Left colon (tissue), 2 donors: ENCODE measurements at places on chromosomes 1 and 21. TPM values are rescaled to one million over a fixed set of nuclear protein-coding genes. Genes with fewer than 3 reads are reported as not detected.

GRCh38 chr1:10765734-10766478 lies 30.5 kb downstream of the CASZ1 start:
- peak; percentile 88 for DNase-seq

DNA sequence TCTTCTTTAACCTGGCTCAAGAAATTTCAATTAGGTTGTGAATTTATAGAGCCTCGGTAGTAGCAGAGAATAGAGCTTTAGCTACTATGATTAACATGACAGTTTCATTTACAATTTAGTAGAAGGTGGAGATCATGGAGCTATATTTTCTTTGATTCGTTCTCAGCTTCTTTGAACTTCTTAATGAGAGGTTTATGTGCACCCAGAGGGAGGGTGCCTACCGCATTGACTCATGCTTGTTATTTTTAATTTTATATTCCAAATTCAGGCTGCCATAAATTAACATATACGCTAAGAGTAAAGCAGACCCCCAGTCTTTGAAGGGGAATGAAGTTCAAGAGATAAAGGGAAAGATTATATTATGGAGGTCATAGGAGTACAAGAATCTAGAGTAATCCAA lies 24.4 kb downstream of the SYT14 start:
- DNase-seq, result no peak

GRCh38 chr1:246078126-246078887 lies 428.8 kb downstream of the SMYD3 start:
- DNase-seq, result no peak

DNA sequence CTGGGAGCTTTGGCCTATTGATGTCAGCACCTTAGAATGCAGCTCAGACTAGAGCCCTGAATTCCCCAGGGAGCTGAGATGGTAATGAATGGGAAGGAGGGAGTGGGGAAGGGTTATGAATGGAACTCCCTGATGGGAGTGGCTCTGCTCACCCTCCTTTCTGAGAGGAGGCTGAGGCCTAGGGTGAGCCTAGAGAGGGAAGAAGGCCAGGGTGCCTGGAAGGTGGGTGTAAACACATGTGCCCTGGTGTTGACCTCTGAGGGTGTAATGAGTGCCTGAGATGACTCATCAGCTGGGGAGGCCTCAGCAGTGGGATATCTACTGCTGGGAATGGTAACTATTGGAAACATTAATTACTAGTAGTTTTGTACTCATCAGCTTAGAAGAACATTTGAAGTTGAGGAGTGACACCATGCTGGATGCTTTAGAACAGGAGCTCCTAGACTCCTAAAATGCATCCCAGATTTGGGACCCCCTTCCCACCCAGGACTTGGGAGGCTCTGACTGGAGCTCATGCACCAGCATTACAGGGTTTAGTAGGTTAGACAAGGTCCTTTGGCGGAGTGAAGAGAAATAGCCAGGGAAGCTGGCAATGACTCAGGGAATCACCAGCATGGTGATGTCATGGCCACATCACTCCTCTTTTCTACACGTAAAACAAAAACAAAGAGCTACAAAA lies 16.0 kb upstream of the PIGV start:
- DNase-seq, result no peak

DNA sequence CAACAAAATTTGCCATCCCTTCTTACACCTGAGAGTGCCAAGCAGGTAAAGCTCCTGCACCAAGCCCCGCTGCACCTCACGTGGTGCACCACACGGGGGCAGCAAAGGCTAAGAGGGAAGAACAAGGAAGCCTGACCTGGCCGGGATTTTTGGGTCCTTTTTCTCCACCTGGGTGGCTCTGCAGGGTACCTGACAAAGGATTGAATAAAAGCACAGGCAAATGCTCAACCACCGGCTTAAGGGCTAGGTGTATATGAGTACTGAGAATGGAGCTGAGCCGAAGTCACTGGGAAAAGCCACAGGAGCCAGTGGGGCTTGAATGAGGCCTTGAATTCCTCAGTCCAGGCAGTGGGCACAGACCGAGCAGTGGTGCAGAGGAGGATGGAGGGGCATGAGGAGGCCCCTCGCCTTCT lies 36.4 kb downstream of the ZNF697 start:
- DNase-seq, result peak; percentile 88

DNA sequence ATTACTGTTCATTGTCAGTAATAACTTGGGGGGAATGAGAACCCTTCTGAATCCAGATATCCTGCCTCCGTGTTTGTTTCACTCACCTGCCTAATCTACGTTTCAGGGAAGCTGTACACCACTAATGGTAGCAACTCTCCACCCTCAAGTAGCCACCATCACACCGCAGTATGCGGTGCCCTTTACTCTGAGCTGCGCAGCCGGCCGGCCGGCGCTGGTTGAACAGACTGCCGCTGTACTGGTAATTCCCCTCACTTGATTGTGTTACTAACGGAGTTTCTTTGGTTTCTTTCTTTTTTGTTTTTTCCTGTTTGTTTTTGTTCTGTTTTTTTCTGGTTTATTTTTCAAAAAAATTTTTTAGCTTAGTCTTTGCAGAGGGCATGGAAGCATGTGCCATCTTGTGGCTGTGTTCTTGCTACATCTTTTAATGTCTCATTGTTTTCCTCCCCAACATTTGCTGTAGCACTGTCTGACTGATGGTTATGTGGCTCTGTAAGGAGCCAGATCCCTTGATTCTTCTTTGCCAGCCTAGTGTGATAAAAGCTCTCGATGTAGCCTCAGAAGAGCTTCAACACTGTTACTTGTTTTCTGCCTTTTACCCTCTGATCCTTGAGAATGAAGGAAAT lies 15.9 kb upstream of the OLFML3 start:
- no peak for DNase-seq

GRCh38 chr1:45443580-45444446 lies 47.1 kb downstream of the TESK2 start:
- no peak for DNase-seq

GRCh38 chr1:53129891-53130597 lies 12.4 kb downstream of the SLC1A7 start:
- no peak for DNase-seq

GRCh38 chr1:26083208-26083607 lies 15.8 kb upstream of the TRIM63 start:
- DNase-seq, result no peak

GRCh38 chr1:208683141-208683540 lies 439.0 kb upstream of the PLXNA2 start:
- no peak for DNase-seq

GRCh38 chr21:41777951-41778815 lies 11.3 kb upstream of the RIPK4 start:
- DNase-seq, result peak; percentile 90

DNA sequence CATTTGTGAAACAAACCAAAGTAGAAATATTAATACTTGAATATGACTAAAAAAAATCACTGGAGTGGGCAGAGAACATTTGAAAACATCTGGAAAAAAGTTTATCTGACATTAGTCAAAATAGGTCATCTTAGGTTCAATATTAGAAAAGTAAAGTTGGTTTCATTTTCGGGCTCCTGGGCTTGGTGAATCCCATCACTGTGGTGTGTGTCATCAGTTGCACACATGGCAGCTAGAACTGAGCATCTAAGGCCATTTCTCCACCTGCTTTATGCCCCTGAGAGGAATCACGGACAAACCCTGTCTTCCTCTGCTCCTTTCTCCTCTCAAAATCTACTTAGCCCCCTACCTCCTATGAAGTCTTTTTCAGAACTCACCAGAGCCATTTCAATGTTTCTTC lies 5.4 kb downstream of the HSD11B1 start:
- DNase-seq, result no peak

DNA sequence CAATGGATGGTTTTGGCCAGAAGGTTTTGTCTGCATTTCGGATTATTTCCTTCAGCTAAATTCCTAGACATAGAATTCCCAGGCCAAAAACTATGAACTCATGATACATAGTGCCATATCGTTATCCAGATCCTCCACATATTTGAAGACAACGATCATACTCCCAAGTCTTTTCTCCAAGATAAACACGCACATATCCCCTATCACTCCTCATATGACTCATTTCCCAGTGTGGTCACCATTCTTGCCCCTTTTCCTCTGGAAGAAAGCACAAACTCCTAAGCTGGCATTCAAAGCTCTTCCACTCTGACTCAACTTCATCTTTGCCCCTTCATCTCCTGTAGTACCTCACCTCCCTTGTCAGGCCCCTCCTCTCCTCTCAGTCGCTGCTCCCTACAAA lies 277.6 kb downstream of the PLPP3 start:
- DNase-seq, result no peak

DNA sequence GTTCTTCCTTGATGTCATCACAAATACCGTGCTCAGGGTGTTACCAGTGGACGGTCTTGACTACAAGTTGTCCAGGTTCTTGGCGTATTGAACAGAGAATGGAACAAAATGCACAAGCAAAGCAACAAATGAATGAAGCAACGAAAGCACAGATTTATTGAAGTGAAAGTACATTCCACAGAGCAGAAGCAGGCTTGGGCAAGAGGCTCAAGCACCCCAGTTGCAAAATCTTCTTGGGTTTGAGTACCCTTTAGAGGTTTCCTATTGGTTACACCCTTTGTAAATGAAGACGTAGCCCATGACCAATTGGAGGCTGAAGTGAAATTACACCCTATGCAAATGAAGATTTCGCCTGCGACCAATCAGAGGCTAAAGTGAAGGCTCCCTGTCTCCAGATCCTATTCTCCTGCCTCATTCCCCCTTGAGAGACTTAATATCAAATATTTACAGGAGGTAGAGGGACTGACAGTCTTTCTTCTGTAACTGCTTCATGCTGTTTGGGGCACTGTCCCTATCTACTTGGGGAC lies 38.3 kb downstream of the YY1AP1 start:
- no peak for DNase-seq

DNA sequence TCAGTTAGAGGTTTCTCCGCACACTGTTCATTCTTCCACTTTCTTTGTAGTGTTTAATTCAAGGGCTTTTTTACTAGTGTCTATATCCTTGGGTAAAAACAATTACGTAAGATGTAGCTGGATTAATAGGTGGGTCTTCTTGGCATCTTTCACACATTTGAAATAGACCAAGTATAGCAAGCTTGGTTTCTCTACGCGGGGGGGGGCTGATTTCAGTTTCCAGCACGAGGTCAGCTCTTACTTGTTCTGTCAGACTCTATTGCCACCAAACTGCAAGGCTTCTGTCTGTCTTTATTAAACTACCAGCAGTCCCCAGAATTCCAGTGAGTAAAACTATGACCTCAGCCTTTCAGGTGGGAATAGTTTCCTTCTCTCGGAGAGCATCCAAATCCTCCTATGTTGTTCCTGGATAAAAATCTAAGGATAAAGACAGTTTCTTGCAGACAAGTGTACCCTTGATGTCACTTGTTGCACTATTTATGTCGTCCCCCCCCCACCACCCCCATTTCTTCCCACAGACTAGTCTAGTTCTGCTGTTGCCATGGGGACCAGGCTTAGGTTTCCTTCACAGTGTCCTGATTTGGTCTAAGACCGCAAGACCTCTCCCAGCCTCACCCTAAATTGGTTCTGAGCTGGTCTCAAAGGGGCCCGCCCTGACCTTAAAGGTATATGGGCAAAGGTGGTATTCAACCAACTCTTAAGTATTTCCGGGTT lies 17.0 kb downstream of the SPATA46 start:
- no peak for DNase-seq

DNA sequence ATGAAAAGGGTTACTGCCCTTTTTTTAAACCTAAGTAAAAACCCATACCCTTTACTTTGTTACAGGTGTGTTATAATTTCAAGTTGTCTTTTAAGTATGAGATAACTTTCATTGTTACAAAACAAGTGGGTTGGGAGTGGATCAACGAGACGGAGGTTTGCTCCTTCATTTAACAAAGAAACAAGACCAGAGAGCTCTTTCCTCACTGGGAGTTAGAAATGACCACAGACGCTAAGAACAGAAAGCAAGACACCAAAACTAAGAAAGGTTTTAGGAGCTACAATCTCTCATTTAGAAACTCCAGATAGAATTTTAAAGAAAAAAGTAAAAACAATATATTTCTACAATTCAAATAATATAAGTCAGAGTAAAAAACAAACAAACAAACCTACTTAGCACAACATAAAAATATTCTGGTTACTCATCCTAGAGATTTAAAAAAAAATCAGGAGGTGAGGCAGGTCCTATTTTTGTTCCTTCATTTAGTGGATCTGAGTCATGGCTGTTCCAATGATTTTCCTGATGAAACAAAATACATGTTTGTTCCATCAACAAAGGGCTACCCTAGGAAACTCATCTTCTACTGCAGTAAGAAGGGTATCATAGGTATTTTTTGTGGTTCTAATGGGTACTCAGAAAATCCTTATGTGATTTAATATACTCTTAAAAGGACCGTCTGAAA lies 33.0 kb downstream of the APP start:
- no peak for DNase-seq

- DNase-seq, result peak; percentile 35
These were observed 39.5 kb upstream of the CASZ1 start for GRCh38 chr1:10835822-10836421.

- DNase-seq, result no peak
These were observed 40.5 kb downstream of the BRINP2 start for GRCh38 chr1:177211231-177211630.

GRCh38 chr1:119966020-119966419 lies 69.7 kb upstream of the ADAM30 start:
- DNase-seq, result no peak

DNA sequence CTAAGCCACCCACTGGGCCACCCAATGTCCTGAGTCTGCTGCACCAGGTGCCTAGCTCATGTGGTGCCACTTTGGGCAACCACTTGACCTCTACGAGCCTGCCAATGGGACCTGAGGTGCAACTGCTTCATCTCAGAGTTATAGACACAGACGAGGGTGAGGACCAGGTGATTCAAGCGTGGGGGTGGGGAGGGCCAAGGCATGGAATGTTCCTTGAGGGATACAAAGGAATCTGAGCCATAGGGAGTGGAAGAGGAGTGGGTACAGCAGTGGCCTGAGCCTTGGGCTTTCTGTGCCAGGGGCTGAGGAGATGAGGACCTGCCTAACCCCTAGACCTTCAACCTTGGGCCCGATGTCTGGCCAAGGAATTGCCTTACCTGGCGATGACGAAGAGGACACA lies 209.1 kb downstream of the GRIK3 start:
- no peak for DNase-seq

DNA sequence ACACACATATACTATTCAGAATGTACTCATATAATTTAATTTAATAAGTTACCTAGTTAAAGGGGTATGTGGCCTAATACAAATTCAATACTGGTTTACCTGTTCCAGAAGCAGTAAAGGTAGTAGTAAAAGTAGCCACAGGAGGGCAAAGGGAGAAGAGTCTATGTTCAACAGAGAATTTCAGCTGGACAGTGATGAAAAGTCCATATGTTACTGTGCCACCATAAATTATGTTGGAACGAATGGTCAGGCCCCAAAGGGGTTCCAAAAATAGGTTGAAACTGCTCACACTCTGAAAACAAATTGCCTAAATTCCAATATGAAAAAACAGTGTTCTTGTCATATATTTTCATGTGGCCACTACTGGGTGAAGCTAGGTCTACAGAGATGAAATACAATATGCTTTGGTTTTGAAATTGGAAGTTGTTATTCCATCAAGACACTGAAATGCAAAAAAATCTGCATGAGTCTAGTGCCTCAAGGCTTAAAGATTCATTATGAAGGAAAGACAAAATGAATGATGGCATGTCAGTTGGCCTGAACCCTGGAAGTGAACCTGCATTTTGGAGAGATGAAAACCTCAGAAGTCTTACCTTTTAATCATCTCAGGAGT lies 78.4 kb downstream of the GPATCH2 start:
- no peak for DNase-seq

- DNase-seq, result no peak
These were observed 186.4 kb downstream of the HMCN1 start for GRCh38 chr1:185920602-185921001.

- no peak for DNase-seq
These were observed 425.4 kb downstream of the ADGRL2 start for GRCh38 chr1:82226186-82226505.

The COL16A1 gene
- total RNA-seq, result 23.3 TPM

The CD244 gene
- 0.87 TPM for total RNA-seq

The APOBEC4 gene
- not detected for total RNA-seq

The SLFNL1 gene
- total RNA-seq, result 0.25 TPM

The SLC45A3 gene
- total RNA-seq, result 30.8 TPM

The KRTAP7-1 gene
- not detected for total RNA-seq
